Endothelial cell of umbilical vein (primary cell): ENCODE measurements at places on chromosomes 16 and 17.

GRCh38 chr17:79933863-79934652 lies 94.8 kb upstream of the CBX4 start:
- H3K27ac ChIP-seq: peak overlapping the region; percentile 4
- H3K4me3 ChIP-seq: no peak overlapping the region
- H3K4me1 ChIP-seq: peaks cover 12% of the 10 kb centered on the region
- H3K27me3 ChIP-seq: peaks cover 2% of the 10 kb centered on the region

- no peak overlapping the region for H3K4me3 ChIP-seq
- DNase-seq: peak; percentile 30
- H3K27ac ChIP-seq: no peak overlapping the region
- no peaks in the 10 kb centered on the region for H3K36me3 ChIP-seq
- no peaks in the 10 kb centered on the region for H3K27me3 ChIP-seq
Observed at GRCh38 chr17:75601057-75601987, 13.7 kb downstream of the MYO15B start.

DNA sequence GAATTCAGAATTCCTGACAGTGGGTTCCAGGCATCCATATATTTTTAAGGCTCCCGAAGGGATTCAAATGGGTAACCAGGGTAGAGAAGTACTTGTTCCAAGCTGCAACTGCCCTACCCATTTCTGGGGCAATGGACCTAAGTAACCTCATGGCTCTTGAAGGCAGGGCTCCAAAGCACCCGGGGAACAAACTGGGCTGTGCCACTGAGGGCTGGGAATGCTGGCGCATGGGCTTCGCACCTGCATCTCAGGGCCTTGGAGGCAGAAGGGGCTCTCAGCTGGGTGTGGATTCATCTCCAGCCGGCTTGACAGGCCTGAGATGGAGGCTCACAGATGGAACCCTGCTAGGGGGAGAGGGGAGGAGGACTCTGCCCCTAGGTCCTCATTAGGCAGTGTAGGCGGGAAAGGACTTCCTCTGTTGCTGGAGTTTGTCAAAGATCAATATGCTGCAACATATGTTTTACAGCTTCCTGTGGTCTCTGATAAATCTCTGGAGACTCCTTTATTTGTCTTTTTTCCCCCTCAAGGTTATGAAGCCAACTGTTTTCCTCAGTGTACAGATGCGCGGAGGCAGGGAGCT lies 232.3 kb upstream of the NLRP1 start:
- no peak overlapping the region for H3K27ac ChIP-seq
- DNase-seq: no peak
- no peaks in the 10 kb centered on the region for H3K27me3 ChIP-seq
- H3K4me1 ChIP-seq: no peaks in the 10 kb centered on the region

GRCh38 chr17:1709971-1710806 lies at the start of gene TLCD2:
Gene TLCD2 (minus strand): TSS chr17:1710377. CDS start chr17:1710242, 135 bp downstream.
- peaks cover 36% of the 10 kb centered on the region for H3K4me1 ChIP-seq
- H3K36me3 ChIP-seq: peaks cover 19% of the 10 kb centered on the region
- no peaks in the 10 kb centered on the region for H3K27me3 ChIP-seq
- peak; percentile 62 for DNase-seq
- H3K27ac ChIP-seq: no peak within 1 kb of the TSS
